Activated naive CD4-positive, alpha-beta T cell treated with anti-CD3 and anti-CD28 coated beads for 36 hours (primary cell): ENCODE measurements at places on chromosomes 13 and 19.

DNA sequence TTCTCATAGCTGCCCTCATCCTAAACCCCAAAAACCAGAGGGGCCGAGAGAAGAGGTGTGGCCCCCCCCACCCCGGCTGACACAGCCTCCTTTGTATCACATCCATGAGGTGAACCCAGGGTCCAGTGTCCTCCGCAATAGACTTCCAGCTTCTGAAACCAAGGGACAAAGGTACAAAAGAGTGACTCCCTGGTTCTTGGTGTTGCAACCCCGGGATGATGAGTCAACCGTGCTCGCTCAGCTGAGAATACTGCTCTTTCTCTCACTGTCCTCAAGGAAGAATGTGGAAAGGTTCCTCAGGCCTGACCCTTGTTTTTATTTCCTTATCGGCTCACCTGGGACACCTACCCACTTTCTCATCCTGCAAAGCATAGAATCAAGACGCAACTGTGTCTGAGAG is 5.5 kb downstream of the SLC15A1 start:
- no peak for DNase-seq

- no peak for DNase-seq
These were observed 444.9 kb downstream of the PCDH20 start for GRCh38 chr13:60970736-60971135.

GRCh38 chr13:41603917-41604316 is 146.6 kb downstream of the RGCC start:
- DNase-seq = no peak

GRCh38 chr19:48152551-48152950 is 17.6 kb downstream of the LIG1 start:
- DNase-seq = peak; percentile 79

GRCh38 chr19:2454962-2455850 is 1.6 kb downstream of the LMNB2 start:
- no peak for DNase-seq

DNA sequence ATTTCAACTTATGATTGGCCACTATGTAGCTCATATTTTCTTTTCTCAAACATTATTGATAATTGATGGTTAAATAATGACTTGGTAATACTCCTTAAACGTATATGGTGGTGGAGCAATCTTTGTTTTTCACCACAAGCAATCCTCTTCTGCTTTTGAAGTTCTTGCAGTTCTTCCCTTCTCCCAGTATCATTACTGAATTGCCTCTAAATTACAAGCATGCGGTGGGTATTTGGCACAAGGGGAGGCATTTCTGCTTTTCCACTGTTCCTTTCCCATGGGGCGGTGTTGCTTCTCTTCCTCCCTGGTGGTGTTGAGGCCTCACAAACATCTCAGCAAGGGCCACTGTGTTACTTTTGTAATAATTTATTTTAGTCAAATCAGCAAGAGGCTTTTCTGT is 234.4 kb upstream of the RXFP2 start:
- DNase-seq = no peak
